ENCODE measurements at places on chromosomes 12 and 14. TPM values are rescaled to one million over a fixed set of nuclear protein-coding genes. Genes with fewer than 3 reads are reported as not detected.

GRCh38 chr12:1047898-1048660 is 57.1 kb downstream of the ERC1 start:
- no peak overlapping the region for H3K27ac ChIP-seq
- peaks cover 2% of the 10 kb centered on the region for H3K4me1 ChIP-seq
- no peaks in the 10 kb centered on the region for H3K36me3 ChIP-seq
- no peak overlapping the region for H3K4me3 ChIP-seq
- H3K27me3 ChIP-seq = no peaks in the 10 kb centered on the region

GRCh38 chr12:108253540-108253939 is 85.6 kb downstream of the CMKLR1 start:
- no peaks in the 10 kb centered on the region for H3K4me1 ChIP-seq
- no peak overlapping the region for H3K27ac ChIP-seq
- H3K36me3 ChIP-seq = no peaks in the 10 kb centered on the region
- no peak for DNase-seq
- no peak overlapping the region for H3K4me3 ChIP-seq

Gene SLCO1B1
- not detected for total RNA-seq

Gene PLEKHD1
- not detected for total RNA-seq

GRCh38 chr12:15555446-15555845 is 233.1 kb downstream of the PTPRO start:
- no peaks in the 10 kb centered on the region for H3K4me1 ChIP-seq
- H3K27me3 ChIP-seq = no peaks in the 10 kb centered on the region
- no peaks in the 10 kb centered on the region for H3K36me3 ChIP-seq

DNA sequence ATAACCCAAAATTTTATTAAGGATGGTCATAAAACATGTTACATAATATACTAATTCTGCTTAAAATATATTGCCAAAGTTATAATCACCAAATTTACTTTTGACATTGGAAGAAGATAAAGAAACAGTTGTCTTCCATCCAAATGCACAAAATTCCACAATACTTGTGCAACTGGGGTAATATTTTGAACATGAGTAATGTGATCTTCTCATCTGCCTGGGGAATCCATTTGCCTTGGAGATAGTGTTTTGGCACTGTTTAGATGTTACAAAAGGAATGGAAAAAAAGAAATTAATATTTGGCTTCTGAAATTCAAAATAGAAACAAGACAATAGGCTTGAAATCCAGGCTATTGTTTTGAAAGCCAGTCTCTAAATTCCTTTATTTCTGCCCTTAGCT is 9.1 kb downstream of the GPR19 start:
- no peaks in the 10 kb centered on the region for H3K4me1 ChIP-seq
- no peak for DNase-seq
- no peaks in the 10 kb centered on the region for H3K27me3 ChIP-seq

Measured in pancreas (tissue), 10 donors.